ENCODE measurements at places on chromosomes 13 and 19.

- DNase-seq = no peak
These were observed 12.6 kb upstream of the ZNF792 start for GRCh38 chr19:34976611-34977010.

- peak; percentile 95 for DNase-seq
These were observed 1.2 kb downstream of the MKNK2 start for GRCh38 chr19:2049741-2050348.

- DNase-seq = no peak
These were observed 172.2 kb downstream of the COL4A1 start for GRCh38 chr13:110134801-110135200.

- DNase-seq = no peak
These were observed 12.3 kb downstream of the DDX39A start for GRCh38 chr19:14406645-14407401.

DNA sequence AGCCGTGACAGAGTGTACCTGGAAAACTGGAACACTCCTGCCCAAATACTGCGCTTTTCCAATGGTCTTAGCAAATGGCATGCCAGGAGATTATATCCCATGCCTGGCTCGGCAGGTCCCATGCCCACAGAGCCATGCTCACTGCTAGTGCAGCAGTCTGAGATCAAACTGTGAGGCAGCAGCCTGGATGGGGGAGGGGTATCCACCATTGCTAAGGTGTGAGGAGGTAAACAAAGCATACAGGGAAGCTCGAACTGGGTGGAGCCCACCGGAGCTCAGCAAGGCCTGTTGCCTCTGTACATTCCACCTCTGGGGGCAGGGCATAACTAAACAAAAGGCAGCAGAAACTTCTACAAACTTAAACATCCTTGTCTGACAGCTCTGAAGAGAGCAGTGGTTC is 10.5 kb downstream of the CYP2A13 start:
- no peak for DNase-seq

DNA sequence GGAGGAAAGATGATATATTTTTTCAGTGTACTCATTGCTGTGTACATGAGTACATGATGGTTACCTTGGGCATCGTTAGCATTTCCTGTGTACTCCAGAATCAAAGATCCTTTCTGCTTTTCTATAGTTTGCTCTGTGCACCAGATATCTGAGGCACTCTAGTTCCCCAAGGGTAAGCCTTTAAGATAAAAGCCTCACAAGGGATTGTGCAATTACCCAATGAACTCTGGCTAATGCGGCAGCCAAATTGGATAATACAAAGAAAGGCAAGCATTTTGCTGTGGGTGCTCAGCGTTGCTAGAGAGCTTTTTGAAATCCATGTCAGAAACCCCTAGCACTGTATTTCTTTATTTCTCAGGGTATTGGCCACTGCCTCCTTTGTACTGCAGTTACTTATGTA is 2.9 kb downstream of the CYSLTR2 start:
- no peak for DNase-seq

DNA sequence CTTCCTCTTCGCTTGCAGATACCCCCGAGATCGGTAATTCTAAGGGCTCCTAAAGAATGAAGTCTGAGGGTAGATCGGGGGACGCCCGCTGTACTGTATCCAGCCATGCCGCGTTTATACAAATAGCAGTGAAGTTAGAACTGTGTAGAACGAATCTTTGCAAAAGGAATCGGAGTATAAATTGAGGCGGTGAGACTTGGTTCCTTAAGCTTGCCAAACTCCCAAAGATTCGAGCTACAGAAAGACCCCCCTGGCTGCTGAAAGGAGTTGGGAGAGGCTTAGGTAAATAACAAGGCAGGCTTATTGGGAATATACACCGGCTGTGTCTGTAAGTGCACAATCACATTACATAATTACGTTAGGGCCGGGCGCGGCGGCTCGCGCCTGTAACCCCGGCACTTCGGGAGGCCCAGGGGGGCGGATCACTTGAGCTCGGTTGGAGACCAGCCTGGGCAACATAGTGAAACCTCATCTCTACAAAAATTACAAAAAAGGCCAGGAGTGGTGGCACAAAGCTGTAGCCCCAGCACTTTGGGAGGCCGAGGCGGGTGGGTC is 12.2 kb downstream of the TMEM160 start:
- DNase-seq = no peak

Measured in kidney tubule cell (primary cell).